ENCODE measurements at places on chromosomes 11 and 22.

DNA sequence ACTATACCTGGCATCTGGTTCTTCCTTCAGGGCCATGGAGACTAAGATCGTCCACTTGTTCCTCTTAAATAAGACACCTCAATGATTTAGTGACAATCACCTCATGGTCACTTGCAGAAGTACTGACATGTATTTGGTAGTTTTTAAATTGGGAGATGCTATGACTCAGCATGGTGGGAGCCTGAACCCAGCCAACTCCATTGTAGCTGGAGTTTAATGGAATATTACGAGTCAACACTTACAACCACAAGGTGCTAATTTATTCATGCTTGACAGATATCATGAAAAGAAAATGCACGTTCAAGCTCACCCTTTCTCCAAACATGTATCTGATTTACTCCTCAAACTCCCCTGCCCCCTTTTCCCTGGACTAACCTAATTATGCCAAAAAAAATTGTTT lies 16.6 kb upstream of the APOL3 start:
- no peak for DNase-seq

- DNase-seq: peak; percentile 31
Observed at GRCh38 chr11:102879801-102880200, 5.0 kb upstream of the MMP12 start.

DNA sequence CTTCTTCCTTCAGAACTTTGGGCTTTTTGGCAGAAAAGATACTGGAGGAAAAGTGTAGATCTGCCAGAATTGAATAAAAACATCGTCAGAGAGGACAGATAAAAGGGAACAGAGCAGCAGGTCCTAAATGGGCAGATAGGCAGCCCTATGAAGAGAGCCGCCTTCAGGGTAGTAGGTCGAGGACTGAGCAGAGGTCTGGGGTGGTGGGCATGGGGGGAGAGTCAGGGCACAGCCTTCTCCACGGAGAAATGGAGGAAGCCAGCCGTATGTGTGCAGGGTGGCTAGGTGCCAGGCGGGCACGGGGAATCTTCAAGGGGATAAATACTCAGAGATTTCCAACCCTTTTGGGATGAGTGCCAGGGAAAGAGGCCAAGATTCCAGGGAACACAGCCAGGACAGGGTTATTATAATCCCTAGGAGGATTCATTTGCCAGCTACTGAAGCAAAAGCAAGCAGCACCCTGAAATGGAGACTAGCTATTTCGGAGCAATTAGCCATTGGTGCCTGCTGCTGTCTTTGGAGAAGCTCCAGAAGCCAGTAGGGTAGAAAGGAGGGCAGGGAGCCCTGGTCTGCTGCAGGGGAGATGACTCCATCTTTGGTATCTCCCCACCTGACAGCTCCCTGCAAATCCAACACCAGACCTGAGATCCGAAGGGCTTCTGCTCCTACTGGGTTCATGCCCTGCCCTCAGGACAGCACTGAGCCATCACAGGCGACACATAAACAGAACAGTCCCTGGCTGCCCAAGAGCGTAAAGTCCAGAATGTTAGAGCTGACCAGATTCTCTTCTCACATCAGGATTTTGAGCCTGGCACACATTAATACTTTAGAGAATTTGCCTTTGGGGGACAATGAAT lies 174.5 kb upstream of the NTM start:
- peak; percentile 44 for DNase-seq

DNA sequence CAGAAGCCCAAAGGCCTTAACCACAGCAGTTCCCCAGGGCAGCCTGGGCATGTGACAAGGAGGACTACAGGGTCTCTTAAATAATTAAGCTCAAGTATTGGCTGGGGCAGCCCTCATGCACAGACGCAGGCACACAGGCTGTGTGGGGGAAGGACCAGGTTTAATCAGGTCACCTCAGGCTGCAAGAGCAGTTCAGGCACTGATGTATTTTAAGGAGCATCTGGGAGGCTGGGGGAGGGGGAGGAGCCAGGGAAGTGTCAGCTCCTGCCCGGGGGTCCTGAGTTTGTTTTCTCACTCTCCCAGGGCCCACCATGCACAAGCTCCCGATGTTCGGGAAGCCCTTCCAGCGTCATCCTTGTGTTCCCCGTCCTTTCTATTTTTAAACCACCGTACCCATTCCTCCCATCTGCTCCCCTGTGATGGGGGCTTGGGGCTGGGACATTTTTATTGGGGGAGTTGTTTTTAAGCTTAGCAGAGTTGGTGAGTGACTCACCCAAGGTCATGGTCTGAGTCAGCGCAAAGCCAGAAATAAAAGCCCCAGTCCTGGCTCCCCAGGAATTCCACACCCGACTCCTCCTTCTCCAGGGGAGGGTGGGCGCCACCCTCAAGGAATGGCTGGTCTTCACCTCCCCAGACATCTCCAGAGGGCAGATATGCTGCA lies 2.4 kb downstream of the CSDC2 start:
- DNase-seq: no peak

- DNase-seq: no peak
Observed at GRCh38 chr11:65551572-65552387, 6.4 kb downstream of the LTBP3 start.

DNA sequence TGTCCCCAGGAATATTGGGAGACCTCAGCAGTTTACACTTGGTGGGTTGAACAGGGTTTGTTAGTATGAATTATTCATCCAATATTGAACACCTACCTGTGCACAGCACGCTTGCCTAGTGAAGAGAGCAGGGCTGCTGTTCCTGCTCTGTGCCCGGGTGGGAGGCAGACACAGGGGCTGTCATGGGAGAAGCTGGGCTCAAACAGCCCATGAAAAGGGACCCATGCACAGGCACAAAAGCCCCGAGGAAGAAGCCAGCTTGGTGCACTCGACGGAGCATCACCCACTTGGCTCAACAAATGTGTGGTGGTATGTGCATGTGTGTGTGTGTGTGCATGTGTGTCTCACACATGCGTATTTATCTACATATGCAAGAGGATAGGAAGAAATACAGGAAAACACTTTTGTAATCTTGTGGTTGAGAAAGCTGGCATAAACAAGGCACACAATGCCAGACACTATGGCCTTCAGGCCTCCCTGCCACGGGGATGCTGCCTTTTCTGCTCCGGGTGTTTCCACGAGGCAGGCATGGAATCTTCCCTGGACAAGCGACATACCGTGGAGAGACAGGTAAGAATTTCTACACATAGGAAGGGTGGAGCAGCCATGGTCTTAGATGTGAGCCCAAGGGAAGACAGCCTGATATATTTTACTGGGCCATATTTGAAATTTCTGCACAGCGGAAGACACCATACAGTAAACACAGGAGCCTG lies 5.0 kb upstream of the APOBEC3A start:
- DNase-seq: no peak

- no peak for DNase-seq
Observed at GRCh38 chr11:104736502-104736901, 161.8 kb downstream of the CASP12 start.

DNA sequence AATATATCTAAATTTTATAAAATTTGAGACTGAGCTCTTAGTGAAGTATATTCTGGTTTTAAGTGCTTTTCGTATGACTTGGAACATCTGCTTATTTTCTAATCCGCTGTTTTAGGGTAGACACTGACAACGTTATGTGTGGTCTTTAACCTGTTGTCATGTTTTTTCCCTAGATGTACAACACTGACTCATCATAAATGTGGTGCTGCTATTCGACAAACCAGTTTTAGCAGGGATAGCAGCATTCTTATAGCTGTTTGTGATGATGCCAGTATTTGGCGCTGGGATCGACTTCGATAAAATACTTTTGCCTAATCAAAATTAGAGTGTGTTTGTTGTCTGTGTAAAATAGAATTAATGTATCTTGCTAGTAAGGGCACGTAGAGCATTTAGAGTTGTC lies 23.8 kb upstream of the HIKESHI start:
- no peak for DNase-seq

- DNase-seq: no peak
Observed at GRCh38 chr11:41861838-41862237, 402.4 kb upstream of the LRRC4C start.

DNA sequence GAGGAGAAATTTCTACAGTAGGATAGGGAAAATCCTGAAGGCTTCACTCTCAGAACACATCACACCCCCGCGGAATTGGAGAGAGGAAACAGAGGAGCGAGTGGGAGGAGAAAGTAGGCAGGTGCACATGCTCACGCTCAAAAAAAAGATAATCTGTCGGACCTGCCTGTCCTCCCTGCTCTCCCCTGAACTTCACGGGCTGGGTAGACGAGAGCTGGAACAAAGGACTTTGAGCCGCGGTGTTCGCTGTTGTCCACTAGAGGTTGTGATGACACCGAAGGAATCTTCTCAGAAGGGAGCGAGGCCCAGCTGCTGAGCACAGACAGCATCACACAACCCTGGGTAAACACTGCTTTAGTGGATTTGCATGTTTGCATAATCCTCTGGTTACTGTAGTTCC lies 5.0 kb downstream of the SEZ6L start:
- DNase-seq: peak; percentile 65

DNA sequence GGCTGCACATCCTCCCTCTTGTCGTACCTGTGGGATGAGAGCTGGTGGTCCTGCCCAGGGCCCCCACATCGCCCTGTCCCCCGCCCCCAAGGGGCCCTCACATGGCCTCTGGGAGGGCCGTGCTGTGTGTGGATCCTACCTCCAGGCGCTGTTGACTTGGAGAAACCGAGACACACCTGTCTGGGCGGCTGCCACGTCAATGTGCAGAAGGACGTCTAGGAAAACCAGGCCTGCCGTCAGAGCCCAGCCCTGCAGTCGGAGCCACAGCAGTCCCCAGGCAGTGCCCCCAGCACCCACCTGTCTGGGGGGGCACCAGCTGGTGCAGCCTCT lies 14.2 kb downstream of the ALG12 start:
- DNase-seq: no peak

DNA sequence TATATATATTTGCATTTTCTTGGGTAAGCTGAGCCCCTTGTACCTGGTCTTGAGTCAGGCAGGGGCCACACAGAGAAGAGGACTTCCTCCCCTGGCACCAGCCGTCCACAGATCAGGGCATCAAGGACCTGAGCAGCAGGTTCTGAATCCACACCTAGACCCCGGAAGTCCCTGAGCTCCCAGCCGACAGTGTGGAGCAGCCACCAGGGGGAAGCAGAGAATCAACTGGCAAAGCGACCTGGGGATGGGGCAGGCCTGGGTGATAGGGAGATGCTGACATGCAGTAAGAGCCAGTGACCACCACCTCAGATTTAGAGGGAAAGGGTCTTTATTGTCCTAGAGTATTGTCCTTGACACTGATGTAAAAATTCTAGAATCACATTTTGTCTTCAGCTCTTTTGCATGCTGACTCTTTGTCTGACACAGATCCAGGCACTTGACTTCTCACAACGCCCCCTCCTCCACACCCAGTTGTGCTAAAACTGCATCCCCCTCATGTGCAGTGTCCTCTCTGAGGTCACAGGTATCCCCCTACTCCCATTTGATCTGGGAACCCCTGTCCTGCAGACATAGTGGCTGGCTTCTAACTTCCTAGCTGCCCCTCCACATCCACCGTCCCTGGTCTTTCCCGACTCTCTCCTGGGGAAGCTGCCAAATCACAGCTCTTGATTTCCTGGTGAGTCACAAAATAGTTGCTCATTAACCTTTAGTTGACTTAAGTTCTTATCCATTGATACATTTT lies 109.3 kb downstream of the GGTLC2 start:
- DNase-seq: peak; percentile 27

- no peak for DNase-seq
Observed at GRCh38 chr11:21295508-21295907, 626.1 kb downstream of the NELL1 start.

DNA sequence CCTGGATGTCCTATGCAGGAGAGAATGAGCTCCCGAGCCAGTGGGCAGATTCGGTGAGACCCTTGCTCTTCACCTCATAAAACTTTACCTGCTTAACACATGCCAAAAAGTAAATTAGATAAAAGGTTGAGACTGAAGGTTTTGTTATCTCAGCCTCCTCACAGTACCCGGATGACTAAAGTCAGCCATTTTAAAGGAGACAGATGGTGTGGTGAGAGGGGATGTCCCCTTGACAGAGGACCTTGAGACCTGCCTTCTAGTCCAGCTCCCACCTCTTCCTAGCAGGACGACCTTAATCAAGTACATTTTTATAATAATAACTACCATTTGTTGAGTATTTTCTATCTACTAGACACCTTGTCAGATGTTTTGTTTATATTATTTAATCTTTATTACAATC lies 39.7 kb downstream of the C11orf91 start:
- DNase-seq: no peak

DNA sequence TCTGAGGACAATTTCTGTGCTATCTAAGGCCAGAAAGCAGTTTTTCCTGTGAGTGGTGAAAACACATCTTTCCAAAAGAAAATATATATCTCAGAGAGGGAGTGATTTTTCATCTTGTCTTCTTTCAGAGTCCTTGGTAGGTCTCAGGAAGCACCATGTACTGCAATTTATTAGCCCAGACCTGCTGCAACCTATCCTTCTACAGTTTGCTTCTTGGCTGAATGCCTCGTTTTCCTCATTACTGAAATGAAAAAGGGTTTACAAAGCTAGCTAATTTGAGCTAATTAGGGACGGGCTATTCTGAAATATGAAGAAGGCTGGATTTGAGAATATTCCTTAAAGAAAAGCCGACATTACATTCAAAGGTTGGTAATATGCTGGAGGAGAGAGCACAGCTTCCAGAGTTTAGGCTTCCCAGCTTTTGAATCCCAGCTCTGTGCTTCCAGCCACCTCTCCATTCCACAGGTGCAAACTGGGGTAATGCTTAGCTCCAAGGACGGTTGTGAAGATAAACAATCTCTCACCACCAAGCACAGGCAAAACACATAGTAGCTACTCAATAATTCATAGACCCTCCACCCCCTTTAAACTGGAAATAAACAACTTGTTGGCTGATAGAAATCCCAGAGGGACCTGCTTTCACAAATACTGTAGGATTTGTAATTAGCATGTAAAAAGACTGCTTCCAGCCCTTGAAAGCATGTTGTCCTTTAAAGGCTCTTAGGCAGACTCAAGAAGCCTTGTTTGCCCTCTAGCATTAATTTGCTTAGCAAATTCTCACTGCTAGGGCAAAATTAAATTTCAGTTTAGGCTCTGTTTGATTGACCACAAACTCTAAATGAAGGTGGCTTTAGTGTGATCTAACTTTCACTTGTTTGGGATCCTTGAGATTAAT lies 24.5 kb upstream of the SESN3 start:
- DNase-seq: no peak

- no peak for DNase-seq
Observed at GRCh38 chr11:203945-204586, 3.1 kb downstream of the BET1L start.

DNA sequence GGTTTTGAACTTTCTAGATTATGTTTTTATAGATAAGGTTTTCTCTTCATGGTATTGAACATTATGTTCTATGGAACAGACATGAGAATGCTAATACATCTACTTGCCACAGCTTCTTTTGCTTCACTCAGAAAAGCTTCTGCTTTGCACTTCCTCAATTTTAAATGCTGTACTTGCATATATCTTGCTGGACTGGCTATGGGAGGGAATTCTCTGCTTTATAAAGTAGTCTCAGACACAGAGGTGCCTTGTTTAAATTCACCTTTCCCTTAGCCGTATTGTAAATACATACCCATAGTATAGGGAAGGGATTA lies 173.9 kb downstream of the DDX10 start:
- no peak for DNase-seq

GRCh38 chr11:104588446-104588845 lies 309.8 kb downstream of the CASP12 start:
- no peak for DNase-seq

- DNase-seq: peak; percentile 64
Observed at GRCh38 chr11:121763526-121763925, 310.8 kb upstream of the SORL1-AS1 start.

All from pons (tissue), 1 donor.